ENCODE measurements at places on chromosomes 5 and 9.

GRCh38 chr5:125202871-125203438, 456.5 kb upstream of the ZNF608 start:
- DNase-seq = no peak

DNA sequence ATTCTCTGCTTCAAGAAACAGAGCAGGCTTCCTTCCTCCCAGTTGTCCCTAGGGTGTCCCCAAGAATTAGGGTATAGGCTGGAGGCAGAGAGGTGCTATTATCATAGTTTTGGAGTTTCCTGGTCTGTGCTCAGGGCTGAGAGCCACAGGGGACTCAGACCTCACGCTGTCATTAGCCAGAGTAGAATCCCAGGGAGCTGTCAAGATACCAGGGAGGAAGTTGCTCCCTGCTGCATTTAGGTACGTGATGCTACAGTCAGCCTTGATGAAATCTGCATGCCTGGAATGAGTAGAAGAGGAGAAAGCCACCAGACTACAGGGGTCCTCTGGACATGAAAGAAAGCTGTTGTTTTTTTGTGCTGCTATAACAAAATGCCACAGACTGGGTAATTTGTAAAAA, 273.2 kb downstream of the SH3GL2 start:
- DNase-seq = no peak

DNA sequence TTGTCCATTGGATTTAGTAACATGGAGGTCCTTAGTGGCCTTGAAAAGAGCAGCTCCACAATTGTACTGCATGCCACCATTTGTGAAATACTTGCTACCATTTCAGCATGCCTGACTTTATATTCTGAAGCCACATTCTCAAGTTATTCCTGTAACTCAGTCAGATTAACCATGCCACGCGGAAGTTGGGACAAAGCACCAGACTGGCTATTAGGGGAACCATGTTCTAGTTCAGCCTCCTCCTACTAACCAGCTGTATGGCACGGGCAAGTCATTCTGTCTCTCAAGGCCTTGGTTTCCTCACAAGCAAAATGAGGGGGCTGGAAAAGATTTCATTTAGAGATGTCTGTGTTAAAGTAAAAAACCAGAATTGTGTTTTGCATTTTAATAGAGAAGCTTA, 418.0 kb downstream of the PLK2 start:
- DNase-seq = no peak

- no peak for DNase-seq
These were observed 29.4 kb downstream of the DYNC2I2 start for GRCh38 chr9:128627127-128627715.

GRCh38 chr9:137216188-137216965, 5.7 kb downstream of the RNF208 start:
- DNase-seq = no peak
